CD4-positive, alpha-beta T cell treated with Interleukin-12 subunit alpha and Interleukin-12 subunit beta, for 1 hour (primary cell): ENCODE measurements at places on chromosomes 7 and 10.

DNA sequence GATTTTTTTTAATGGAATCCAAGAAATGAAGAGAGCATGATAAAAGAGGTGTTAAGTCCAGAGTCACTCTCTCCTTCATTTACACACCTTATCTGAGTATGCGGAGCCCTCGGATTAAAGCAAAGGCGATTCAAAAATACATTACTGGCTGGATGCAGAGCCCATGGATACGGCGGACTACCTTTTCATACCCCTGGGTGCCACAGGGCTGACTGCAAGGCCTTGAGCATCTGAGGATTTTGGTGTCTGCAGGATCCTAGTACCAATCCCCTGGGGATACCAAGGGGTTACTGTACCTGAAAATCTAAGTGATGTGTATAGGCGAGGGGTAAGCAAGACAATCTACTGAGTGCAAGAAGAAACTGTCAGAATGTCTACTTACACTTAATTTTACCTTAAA lies 20.5 kb downstream of the PIP4K2A start:
- no peak for DNase-seq

GRCh38 chr7:105250239-105250638 lies 138.5 kb downstream of the SRPK2 start:
- DNase-seq, result no peak

- peak; percentile 62 for DNase-seq
Measured at GRCh38 chr10:7258948-7259523, 151.8 kb downstream of the SFMBT2 start.

- DNase-seq, result no peak
Measured at GRCh38 chr7:93117327-93117726, 452 bp downstream of the SAMD9 start.

GRCh38 chr10:130135676-130136225 lies 440 bp upstream of the GLRX3 start:
- no peak for DNase-seq

DNA sequence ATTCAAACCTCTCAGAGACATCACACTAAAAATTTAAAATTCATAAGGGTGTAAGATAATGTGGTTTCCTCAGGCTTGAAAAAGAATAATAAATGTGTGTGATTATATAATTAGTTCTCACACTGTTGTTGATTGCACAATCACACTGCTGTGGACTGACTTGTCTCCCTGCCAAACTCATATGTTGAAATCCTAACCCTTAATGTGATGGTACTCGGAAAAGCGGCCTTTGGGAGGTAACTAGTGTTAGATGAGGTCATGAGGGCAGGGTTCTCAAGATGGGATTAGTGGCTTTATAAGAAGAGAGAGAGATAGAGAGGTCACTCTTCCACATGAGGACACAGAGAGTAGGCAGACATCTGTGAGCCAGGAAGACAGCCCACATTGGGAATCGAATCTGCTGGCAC lies 128.5 kb upstream of the COL1A2 start:
- DNase-seq, result no peak

GRCh38 chr7:156173346-156173745 lies 361.1 kb upstream of the SHH start:
- DNase-seq, result no peak

DNA sequence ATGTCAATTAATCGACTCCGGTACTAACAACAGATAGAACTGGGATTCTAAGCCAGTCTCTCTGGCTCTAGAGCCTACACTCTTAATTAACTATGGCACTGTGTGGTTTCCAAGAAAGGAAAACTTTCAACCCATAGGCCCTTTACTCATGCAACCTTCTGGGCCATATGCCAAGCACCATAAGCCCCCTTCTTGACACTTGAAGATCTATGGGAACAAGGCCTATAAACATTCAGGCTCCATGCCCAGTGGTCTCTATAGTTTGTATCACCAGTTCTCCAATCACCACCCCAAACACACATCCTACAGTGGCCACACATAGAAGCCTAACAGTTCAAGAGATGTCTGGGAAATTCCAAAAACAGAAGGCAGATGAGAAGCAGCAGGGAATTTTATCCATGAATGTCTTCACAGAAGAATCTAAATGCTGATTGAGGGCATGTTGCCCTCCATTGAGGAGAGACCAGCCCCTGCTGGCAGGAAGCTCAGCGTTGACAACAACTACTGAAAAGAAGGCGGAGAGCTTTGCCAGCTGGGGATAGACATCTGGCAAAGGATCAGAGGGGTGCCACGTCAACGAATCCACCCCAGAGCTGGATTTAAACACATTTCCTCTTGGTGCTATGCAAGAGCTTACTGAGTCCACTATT lies 64.4 kb downstream of the GRM3 start:
- no peak for DNase-seq

DNA sequence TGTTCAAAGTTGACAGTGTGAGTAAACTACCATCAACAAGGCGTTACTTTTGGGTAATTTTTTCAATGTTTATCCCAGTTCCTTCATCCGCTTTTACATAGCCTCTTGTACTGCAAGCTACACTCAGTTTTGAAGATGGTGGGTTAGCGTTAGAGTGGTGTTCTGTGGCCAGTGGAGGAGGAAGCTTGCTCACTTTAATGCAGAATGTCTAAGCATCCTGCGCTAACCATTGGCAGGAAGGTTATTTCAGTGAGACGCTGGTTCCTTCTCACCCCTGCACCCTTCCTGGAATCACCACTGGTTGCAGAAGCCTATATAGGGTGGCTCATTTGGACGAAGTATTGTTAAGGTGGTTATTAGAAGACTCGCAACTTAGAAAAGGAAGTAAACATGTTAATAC lies 159.1 kb downstream of the CELF2 start:
- DNase-seq, result peak; percentile 68

DNA sequence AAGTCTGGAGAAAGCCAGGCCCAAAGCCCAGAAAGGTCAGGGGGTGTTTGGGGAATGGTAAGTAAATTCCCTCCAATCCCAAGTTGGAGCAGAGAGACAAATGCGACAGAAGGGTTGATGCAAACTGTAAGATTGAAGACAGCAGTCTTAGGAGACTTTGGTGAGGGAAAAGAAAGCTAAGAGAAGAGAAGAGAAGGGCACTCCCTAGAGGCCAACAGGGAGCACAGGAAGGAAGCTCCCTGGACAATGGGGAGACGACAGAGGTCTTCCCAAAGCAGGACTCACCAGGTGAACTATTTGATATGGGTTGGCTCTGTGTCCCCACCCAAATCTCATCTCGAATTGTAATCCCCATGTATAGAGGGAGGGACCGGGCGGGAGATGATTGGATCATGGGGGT lies 151.5 kb downstream of the KIF20B start:
- DNase-seq, result no peak

GRCh38 chr7:110856704-110857103 lies 234.2 kb upstream of the LRRN3 start:
- no peak for DNase-seq

- DNase-seq, result no peak
Measured at GRCh38 chr7:107975394-107976013, 27.5 kb downstream of the LAMB1 start.

- DNase-seq, result no peak
Measured at GRCh38 chr10:118473305-118473960, 122.0 kb downstream of the PRLHR start.

GRCh38 chr7:450741-451140 lies 68.9 kb downstream of the PDGFA start:
- no peak for DNase-seq

- DNase-seq, result no peak
Measured at GRCh38 chr7:148982654-148983199, 45.6 kb downstream of the PDIA4 start.

DNA sequence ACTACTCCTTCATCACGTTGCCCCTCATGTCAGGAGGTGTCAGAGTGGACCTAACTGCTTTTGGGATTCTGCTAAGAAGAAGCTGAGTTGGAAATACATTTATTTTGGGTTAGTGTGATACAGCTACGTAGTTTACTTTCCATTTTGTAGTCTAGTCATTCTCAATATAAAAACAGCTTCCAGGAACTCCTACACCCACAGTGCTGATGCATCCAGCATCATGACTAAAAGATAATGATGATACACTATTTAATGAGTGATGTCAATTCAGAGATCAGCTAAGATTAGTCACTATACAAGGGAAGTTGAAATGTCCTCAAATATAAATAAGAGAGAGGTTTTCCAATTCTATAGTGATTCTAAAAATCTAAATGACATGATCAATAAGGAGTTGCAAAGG lies 264.2 kb upstream of the SLC26A5 start:
- no peak for DNase-seq
